ENCODE measurements at places on chromosomes 7 and 10.

GRCh38 chr7:52749880-52750279 lies 285.6 kb upstream of the POM121L12 start:
- DNase-seq, result no peak

DNA sequence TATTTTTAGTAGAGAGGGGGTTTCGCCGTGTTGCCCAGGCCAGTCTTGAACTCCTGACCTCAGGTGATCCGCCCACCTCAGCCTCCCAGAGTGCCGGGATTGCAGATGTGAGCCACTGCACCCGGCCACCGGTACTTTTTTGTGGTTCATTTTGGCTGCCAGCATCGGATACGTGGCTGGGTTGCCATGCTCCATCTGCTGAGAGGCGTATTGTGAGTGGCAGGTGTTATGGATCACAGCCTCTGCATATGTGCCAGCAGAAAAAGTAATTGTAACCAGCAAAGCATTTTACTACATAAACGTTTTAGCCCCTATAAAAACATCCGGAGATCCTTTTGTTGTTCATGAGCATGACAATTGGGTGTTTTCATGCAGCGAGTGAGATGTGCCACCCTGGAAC lies 7.1 kb downstream of the FOXK1 start:
- no peak for DNase-seq

- no peak for DNase-seq
Measured at GRCh38 chr7:118974836-118975235, 750.3 kb downstream of the ANKRD7 start.

DNA sequence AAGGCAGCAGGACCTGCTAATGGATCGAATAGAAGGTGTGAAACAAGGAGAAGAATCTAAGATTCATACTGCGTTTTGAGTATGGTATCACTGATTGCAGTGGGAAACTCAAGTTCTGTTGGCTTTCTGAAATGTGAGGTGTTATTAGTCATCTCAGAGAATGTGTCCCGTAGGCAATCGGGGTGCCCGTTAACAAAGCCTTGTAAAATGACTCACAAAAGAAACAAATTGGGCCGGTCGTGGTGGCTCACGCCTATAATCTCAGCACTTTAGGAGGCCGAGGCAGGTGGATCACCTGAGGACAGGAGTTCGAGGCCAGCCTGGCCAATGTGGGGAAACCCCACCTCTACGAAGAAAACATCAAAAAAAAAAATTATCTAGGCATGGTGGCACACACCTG lies 118.2 kb upstream of the C7orf33 start:
- no peak for DNase-seq

DNA sequence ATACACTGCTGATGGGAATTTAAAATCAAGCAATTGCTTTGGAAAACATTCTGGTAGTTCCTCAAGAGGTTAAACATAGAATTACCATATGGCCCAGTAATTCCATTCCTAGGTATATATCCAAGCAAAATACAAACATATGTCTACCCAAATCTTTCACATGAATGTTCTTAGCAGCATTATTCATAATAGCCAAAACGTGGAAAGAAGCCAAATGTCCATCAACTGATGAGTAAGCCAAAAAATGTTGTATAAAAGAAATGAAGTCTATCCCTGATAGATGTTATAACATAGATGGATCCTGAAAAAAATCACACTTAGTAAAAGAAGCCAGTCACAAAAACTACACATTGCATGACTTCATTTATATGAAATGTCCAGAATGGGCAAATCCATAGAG lies 893.0 kb downstream of the SORCS3 start:
- DNase-seq, result no peak

DNA sequence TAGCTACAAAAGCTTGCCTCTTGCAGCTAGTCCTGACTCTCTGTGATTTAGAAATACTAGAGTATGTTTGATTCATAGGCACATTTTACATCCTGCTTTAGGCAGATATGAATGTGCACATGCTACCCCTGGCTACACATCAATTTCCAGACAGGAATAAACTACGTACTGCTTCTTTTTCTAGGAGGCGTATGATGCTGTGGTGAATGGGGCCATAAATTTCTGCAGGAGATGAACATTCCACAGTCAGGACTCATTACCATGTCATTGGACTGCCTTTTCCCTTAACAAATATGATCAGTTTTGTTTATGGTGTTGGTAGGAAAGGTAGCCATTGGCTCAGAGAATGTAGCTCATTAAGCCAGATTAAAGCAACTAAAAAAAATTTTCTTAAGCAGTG lies 50.1 kb upstream of the IFRD1 start:
- no peak for DNase-seq

DNA sequence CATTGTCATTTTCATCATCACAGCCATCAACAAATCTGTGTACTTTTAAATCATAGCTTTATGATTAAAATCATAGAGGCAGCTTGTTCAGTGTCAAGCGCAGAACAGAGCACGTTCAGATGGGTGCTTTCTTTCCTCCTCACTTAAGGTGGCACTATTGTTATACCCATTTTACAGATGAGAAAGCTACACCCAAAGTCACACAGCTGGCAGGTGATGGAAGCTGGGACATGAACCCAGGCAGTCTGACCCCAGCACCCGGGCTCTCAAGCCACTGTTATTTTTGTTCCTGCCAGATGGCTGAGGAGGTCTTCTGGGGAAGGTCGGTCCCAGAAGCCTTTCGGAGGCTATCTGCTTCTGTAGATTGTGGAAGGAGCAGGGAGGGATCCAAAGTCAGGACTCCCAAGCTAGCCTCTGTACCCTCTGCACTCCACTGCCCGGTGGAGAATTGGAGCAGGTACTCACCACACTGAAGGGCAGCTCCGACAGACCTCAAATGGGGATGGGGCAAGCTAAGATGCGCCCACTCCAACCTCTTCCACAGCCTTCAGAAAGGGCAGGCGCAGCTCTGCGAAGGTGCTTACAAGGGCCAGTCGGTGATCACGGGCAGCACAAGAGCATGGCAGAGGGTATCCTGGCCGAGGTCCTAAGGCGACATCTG lies 610 bp downstream of the AVPI1 start:
- no peak for DNase-seq

GRCh38 chr10:49252313-49253034 lies 46.5 kb upstream of the C10orf71 start:
- DNase-seq, result no peak

- DNase-seq, result no peak
Measured at GRCh38 chr10:127952575-127952869, 45.6 kb downstream of the PTPRE start.

- DNase-seq, result no peak
Measured at GRCh38 chr7:69781412-69781846, 183.2 kb downstream of the AUTS2 start.

GRCh38 chr10:98403812-98404504 lies 11.0 kb downstream of the PYROXD2 start:
- no peak for DNase-seq

DNA sequence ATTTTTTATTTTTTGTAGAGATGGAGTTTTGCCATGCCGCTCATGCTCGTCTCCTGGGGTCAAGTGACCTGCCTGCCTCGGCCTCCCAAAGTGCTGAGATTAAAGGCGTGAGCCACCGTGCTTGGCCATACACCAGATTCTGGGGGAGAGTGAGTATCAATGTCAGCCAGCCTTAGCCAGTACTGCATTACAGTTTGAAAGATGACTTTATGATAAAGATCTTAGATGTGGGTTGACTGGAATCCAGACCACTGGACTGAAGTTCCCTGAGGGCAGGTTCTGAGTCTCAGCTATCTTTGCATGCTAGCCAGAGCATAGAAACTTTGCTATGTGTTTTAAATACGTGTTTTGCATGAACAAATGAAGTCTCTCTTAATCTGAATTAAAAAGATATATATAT lies 117.2 kb upstream of the EFCAB10 start:
- no peak for DNase-seq

- DNase-seq, result no peak
Measured at GRCh38 chr7:115475761-115476385, 554.0 kb downstream of the MDFIC start.

GRCh38 chr10:35552650-35553342 lies 52.3 kb upstream of the GJD4 start:
- no peak for DNase-seq

- DNase-seq, result no peak
Measured at GRCh38 chr10:84334811-84335210, 6.4 kb downstream of the CCSER2 start.

DNA sequence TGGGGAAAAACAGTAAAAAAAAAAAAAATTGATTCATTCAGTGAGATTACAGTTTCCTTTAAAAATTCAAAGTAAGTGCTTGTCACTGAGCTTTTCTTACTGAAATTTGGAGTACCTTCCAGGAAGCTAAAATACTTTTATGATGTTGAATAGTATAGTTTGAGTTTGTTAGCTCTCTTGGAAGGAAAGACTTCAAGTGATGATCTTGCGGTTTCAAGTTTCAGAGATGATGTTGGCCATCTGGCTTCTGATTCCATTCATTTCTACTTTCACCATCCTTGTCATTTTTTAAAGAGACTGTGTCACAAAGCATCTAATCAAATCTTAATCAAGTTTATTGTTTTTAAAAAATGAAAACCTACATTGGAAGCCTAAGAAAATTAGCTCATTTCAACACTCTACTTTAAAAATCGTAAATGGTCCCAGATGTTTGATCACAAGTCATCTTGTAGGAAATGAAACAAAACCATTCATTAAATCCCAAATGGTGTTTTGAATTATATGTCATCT lies 4.9 kb upstream of the HERPUD2 start:
- no peak for DNase-seq

GRCh38 chr10:117188371-117188770 lies 8.9 kb upstream of the KCNK18 start:
- no peak for DNase-seq

- no peak for DNase-seq
Measured at GRCh38 chr10:118471863-118472262, 123.6 kb downstream of the PRLHR start.

- no peak for DNase-seq
Measured at GRCh38 chr10:74099836-74100235, 50.8 kb downstream of the AP3M1 start.

DNA sequence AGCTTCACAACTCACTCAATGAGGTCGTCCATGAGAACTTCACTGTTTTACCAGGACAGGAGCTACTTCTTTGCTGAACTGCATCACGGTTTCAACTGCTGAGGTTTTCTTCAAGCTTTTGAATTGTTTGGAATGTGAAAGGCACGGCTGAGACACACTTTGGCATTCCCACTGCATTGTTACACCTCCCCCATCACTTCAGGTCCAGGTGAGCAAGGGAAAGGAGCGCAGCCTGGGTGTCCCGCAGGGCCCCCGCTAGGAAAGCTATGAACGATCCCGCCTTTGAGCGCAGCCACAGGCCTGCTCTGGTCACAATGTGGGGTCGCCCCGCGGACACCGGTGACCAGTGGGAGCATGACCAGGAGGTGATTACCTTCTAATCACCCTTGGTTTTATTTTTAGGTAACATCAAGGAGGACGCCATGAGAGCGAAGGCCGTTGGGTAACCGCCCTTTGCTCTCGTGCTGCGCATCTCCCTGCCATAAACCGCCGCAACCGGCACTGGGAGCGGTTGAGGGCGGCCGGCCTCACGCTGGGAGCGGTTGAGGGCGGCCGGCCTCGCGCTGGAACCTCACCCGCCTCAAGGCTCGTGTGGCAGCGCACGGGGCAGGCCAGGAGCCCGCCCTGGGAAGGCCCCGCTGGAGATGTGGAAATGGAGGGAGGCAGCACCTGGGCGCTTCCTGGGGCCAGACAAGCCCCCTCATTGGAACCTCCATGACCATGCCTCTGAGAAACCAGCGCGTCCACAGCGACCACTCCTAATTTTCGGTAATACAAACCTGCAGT lies 50.9 kb upstream of the SGMS1 start:
- no peak for DNase-seq

DNA sequence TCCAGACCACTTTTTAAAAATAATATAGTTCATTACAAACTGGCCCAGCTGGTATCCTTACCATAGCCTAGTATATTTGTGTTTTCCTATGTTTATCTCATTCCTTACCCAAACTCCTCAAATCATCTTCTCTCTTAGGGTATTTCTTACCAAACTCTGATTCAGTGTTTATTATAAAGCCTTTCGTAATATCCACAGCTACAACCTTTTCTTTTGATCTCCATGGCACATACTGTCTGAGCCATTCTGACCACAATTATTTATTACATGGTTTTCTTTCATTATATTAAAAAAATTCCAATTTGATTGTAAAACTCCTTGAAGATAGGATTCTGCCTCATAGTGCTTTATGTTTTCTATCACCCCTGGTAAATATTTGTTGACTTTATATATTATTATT lies 94.2 kb downstream of the LRMDA start:
- no peak for DNase-seq

- DNase-seq, result no peak
Measured at GRCh38 chr7:73995821-73996511, 32.0 kb upstream of the ELN start.

- DNase-seq, result no peak
Measured at GRCh38 chr10:486206-486605, 203.3 kb downstream of the DIP2C start.

DNA sequence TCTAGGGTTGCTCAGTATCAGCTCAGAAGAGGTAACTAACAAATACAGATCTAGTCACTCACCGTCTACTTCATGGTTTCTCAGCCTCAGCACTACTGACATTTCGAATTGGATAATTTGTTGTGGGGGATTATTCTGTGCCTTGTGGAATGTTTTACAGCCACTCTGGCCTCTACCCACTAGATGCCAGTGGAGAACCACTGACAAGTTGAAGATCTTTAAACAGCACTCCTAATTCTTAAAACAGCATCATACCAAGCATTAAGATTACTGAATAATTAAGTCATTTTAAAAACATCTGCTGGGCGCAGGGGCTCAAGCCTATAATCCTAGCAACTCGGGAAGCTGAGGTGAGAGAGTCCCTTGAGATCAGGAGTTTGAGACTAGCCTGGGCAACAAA lies 82.6 kb downstream of the UPF2 start:
- DNase-seq, result no peak

DNA sequence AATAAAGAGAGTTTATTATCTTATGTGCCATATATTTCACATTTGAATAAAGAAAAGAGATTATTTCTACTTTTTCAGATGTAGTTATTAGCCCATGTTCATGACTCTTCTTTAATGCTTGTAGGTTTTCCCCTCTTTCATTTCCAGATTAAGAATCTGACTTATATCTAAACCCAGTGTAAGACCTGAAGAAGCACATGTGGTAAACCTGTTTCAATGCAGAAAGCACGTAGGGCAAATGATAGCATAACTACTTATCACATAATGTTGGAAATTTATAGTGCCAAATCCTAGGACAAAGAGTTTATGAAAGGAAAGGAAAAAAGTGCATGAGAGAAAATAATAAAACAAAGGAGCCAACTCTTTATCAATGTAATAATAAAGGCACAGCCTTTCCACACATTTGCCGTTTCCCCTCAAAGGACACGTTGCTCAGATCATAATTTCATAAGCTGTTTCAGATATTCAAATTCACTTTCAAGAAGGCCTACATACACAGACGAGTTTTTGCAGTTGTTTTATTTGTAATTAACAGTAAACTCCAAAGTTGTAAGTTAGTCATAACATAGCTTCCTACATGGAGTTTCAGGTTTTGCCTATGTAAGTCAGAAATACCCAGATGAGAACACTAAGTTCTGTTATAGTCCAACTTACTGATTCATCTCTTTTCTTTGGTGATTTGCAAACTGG lies 88.8 kb upstream of the MDFIC start:
- DNase-seq, result no peak
